Stimulated activated CD8-positive, alpha-beta memory T cell treated with anti-CD3 and anti-CD28 coated beads, Interleukin-7, amount 100 ng/mL, for 24 hours (primary cell): ENCODE measurements at places on chromosomes 1 and 21.

DNA sequence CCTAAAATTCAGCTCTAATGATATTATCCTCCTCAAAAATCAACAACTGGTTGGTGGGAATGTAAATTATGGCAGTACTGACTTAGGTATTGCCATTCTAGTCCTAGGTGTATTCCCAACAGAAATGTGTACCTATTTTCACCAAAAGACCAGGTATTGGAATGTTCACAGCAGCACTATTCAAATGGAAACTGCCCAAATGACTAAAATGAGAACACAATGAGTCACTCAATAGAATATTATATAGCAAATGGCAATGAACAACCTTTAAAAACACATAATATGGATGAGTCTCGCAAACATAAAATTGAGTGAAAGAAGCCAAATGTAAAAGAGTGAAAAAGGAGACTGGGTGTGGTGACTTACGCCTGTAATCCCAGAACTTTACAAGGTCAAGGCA lies 44.9 kb downstream of the GADD45A start:
- no peak for DNase-seq

DNA sequence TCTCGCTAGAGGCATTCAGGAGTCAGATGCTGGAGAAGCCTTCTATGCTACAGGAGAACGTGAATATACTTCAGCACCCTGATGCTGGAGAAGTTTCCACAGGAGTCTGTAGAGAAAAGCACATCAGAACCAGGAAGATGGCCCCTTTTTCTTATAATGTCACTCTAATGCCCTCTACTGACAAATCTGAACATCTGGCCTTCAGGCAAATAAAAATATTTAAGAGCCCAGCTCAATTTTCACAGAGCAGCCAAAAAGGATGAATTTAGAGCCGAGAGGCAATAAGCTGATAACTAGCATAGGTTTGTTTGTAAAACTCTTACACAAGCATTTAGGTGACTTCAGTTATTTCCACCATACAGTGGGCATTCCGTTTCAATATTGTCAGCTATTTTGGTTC lies 3.8 kb upstream of the RRP15 start:
- no peak for DNase-seq

- DNase-seq = no peak
Observed at GRCh38 chr21:42429856-42430255, 26.2 kb downstream of the UBASH3A start.

DNA sequence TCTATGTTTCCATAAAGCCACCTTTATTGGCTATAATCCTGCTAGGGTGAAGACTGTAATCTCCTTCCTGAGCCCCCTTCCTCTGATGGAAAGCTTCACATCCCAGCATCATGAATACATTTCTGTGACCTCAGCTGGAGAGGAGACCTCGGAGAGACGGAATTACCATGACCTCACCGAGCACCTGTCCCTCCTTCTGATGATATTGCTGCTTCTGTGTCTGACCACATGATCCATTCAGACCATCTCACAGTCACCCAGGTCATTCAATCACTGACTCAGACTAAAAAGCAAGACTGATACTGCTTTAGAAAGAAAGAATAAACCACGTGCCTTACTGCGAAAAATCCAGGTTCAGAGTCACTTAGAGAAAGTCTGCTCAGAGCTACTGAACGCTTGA lies 8.8 kb downstream of the KCND3 start:
- no peak for DNase-seq

GRCh38 chr21:25487046-25487594 lies 120.2 kb downstream of the MRPL39 start:
- no peak for DNase-seq

DNA sequence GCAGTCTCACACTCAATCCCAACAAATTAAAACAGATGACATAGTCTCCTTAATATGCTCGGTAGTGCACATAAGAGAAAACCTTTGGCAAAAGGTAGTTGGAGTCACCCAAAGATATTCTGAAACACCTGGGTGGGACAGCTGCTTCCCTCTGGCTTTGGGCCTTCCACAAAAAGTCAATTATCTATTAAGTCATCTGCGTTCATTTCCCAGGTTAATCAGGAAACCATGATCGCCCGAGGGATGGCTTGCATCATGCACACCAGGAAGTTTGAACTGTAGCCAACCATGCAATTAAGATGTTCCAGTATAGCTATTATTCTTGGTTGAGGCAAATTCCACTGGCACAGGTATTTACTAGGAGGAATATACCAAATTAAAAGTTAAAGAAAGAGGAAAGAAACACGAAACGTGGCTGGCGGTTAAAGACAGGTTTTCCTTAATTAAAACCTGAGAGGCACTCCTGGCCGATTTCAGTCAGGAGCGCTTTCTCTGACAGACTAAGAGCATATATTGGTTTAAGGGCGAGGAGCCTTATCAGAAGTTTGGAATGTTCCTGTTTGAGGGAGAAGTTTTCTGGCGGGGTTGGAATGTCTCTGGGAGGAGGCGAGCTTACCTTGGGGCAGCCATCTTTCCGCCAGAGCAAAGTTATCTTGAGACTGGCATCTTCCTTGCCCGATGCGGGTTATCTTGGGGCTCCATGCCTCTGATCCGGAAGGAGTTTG lies 19.9 kb downstream of the CLDN17 start:
- no peak for DNase-seq

DNA sequence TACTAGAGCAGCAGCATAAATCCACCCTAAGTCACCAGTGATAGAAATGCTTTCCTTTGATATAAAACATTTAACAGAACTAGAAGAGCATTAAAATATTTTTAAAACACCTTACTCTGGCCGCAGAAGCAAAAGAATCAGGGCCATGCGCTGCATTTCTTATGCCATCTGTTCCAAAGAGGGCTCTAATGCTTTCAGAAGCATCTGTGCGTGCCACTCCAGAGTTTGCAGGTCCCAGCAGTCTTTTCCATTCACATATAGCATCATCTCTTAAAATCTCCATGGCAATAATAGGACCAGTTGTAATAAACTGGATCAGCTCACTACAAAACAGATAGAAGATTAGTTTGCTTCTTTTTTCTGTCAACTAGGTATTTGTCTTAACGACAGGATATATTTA lies 69.2 kb downstream of the NME7 start:
- no peak for DNase-seq

- no peak for DNase-seq
Observed at GRCh38 chr1:186144505-186144904, 230.5 kb downstream of the TPR start.

GRCh38 chr21:46627726-46628125 lies 7.7 kb upstream of the PRMT2 start:
- DNase-seq = no peak

DNA sequence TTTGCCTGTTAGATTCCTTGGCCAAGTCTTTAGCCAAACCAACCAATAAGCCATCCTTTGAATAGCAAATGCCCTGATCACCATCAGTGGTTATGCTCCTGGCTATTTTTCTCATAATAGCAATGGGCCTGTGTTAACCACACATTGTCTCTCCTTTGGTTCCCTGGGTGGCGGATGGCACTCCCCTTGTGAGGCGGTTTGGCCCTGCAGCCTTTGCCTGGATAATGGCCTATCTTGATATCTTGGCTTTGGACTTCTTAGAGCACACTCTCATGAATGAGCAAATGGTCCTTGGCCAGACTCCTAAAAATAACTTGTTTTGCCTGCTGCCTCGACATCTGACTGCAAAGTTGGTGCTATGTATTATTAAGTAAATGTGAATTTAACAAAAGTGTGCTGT lies 22.4 kb upstream of the ZBTB18 start:
- no peak for DNase-seq

DNA sequence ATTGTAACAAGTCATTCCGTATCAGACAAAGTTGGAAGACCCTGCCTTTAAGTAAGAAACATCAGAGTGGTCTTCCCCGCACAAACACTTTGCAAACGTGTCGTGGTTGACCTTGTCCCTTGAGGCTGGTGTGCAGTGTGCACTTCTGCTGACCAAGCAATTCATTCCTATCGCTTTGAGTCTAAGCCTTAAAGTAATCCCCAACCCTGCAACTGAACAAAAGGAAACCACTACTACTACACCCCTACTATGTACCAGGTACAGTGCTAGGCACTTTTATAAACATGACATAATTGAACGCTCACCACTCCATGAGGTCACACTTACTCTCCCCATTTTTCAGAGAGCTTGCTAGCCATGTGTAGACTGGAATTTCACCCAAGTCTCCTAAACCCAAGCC lies 10.6 kb downstream of the ITPKB start:
- DNase-seq = no peak

GRCh38 chr1:63041660-63042059 lies 257.7 kb downstream of the ATG4C start:
- DNase-seq = no peak

GRCh38 chr1:236491469-236492136 lies 32.2 kb upstream of the LGALS8 start:
- DNase-seq = no peak

GRCh38 chr1:34792868-34793727 lies at the start of gene GJA4:
GJA4 (plus strand) TSS chr1:34792999; CDS start chr1:34794214, 1,215 bp downstream.
- no peak for DNase-seq

DNA sequence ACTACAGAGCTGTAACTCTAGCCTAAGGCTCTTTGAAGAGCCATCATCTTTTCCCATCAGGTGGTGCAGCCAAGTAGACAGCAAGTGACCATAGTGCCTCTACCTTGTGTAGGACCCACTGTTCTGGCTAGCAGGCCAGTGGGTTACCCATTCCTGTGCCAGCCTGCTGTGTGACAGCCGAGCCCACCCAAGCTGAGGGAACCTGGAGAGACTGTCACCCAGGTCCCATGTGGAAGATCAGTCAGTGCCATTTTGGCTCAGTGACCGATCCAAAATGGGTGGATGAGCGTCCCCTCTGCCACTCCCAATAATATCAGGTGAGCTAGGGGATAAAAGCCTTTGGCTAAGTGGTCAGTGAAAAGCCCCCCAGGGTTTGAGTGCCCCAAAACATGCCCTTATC lies 417.9 kb downstream of the MATN1 start:
- no peak for DNase-seq

GRCh38 chr1:175553280-175553679 lies 190.1 kb downstream of the TNR start:
- no peak for DNase-seq

- no peak for DNase-seq
Observed at GRCh38 chr1:57586842-57587241, 163.0 kb upstream of the DAB1 start.

- no peak for DNase-seq
Observed at GRCh38 chr1:14629363-14630014, 31.0 kb downstream of the KAZN start.

DNA sequence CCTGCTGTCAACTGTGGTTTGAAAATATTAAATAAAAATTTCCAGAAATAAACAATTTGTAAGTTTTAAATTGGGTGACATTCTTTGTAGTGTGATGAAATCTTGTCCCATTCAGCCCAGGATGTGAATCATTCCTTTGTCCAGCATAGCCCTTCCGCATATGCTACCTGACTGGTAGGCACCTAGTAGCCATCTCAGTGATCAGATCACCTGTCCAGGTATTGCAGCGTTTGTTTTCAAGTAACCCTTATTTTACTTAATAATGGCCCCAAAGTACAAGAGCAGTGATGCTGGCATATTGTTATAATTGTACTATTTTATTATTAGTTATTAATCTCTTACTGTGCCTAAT lies 351.6 kb upstream of the B3GALT2 start:
- DNase-seq = no peak

- no peak for DNase-seq
Observed at GRCh38 chr1:109642626-109643025, 13.3 kb upstream of the GSTM4 start.

DNA sequence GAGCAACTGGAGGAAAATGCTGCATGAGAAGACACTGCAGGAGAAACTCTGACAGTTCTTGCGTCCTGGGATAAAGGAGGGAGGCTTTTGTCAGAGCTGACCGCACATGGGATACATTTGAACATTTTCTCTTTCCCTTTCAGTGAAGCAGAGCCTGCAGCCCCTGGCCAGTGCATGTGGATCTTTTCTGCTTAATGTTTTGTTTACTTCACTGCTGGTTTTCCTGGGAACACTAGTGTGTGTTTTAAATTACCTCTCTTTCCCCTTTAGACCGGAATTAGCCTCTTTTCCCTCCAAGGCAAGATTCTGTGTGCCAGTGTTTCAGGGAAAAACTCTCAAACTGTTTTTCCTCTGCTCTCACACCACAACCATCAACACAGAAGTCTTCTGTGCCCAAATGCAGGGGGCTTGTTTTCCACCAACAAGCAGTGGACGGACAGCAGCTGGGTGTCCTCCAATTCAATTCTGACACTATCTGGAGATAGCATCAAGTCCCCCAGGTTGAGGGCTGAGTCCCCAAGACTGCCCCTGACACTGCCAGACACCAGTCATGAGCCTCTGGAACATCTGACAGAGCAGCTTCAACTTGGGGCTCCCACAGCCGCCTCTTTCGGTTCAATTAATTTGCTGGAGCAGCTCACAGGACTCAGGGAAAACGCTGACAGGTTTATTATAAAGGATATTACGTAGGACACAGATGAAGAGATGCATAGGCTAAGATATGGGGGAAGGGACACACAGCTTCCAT lies 136.2 kb downstream of the RHOU start:
- DNase-seq = no peak

- no peak for DNase-seq
Observed at GRCh38 chr21:45115141-45115540, 40.8 kb downstream of the ADARB1 start.

DNA sequence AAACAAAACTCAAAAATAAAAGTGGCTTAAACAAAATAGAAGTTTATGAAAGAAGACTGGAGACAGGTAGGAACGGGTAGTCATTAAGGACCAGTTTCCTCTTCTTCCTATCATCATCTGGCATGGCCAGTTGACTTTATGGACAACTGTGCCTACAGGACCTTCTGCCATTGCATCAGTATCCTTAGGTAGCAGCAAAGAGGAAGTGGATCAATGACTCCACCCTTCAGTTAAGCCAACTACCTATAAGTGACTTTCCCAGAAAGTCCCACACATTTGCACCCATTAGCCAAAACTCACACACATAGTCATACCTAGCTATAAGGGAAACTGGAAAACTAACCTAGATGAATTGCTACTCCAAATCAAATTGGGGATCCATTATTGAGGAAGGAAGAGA lies 51.7 kb downstream of the RASAL2 start:
- no peak for DNase-seq

- DNase-seq = no peak
Observed at GRCh38 chr1:97046765-97047420, 325.3 kb downstream of the PTBP2 start.

- DNase-seq = no peak
Observed at GRCh38 chr1:21651214-21652042, 17.7 kb downstream of the RAP1GAP start.
